Mesothelial cell of epicardium (in vitro differentiated cells): ENCODE measurements at places on chromosomes 2 and 18. TPM values are rescaled to one million over a fixed set of nuclear protein-coding genes. Genes with fewer than 3 reads are reported as not detected.

- H3K4me3 ChIP-seq = no peak overlapping the region
- H3K27ac ChIP-seq = peak overlapping the region; percentile 84
- no peaks in the 10 kb centered on the region for H3K27me3 ChIP-seq
- DNase-seq = no peak
Measured at GRCh38 chr2:63827749-63828148, 13.9 kb upstream of the UGP2 start.

DNA sequence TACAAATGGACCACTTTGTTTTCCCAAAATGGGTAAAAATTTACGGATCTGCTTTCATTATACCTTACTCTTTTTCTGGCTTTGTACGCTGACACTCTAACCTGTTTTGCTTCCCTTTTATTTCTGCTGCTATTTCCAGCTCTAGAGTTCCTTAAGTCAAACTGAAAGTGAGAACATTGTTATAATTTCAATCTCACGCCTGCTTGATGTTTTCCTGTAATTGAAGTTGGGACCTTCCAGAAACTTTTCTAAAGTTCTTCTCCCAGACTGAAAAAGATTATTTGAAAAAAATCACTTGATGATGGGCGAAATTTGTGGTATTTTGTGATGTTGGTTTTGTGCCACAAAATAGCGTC, 1.8 kb downstream of the GLS start:
- no peaks in the 10 kb centered on the region for H3K27me3 ChIP-seq
- H3K27ac ChIP-seq = peak overlapping the region; percentile 90
- peaks cover 38% of the 10 kb centered on the region for H3K4me1 ChIP-seq
- H3K4me3 ChIP-seq = peak overlapping the region; percentile 95
- no peak for DNase-seq

DNA sequence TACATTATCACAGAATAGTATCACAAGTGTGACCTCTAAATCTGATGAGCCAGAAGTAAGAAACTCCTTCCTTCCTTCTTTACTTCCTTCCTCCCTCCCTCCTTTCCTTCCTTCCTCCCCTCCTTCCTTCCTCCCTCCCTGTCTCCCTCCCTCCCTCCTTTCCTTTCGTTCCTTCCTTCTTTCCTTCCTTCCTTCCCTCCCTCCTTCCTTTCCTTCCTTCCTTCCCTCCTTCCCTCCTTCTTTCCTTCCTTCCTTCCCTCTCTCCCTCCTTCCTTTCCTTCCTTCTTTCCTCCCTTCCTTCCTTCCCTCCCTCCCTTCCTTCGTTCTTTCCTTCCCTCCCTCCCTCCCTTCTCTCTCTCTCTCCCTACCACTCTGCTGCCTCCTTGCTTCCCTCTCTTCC, 359.2 kb downstream of the OSR1 start:
- H3K27me3 ChIP-seq = no peaks in the 10 kb centered on the region
- H3K36me3 ChIP-seq = no peaks in the 10 kb centered on the region
- H3K4me3 ChIP-seq = no peak overlapping the region
- H3K27ac ChIP-seq = no peak overlapping the region
- H3K4me1 ChIP-seq = peaks cover 4% of the 10 kb centered on the region
- DNase-seq = no peak

- no peak for DNase-seq
- H3K27ac ChIP-seq = no peak overlapping the region
- no peaks in the 10 kb centered on the region for H3K27me3 ChIP-seq
- H3K4me1 ChIP-seq = peaks cover 3% of the 10 kb centered on the region
Measured at GRCh38 chr2:6945821-6946220, 28.6 kb downstream of the RNF144A start.

The SPP2 gene
- not detected in 3 replicates for total RNA-seq

DNA sequence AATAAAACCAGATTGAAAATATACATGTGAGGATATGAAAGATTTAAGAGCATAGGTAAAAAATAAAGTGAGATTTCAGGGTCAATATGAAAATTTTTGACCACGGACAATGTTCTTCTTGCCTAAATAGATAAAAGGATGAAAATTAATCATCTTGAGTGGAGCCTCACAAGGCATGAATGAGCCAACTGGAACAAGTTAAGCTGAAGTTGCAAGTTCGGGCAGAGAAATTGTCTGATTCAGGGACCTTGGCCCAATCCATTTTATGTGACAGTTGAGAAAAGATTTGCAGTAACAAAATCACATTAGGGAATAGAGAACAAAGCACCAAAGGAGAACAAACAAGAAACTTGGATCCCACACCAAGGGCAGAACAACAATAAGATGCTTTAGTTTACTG, 305.3 kb downstream of the TMX3 start:
- no peak overlapping the region for H3K27ac ChIP-seq
- peaks cover 4% of the 10 kb centered on the region for H3K4me1 ChIP-seq
- H3K27me3 ChIP-seq = no peaks in the 10 kb centered on the region
- no peak overlapping the region for H3K4me3 ChIP-seq
- no peaks in the 10 kb centered on the region for H3K36me3 ChIP-seq
- DNase-seq = no peak

DNA sequence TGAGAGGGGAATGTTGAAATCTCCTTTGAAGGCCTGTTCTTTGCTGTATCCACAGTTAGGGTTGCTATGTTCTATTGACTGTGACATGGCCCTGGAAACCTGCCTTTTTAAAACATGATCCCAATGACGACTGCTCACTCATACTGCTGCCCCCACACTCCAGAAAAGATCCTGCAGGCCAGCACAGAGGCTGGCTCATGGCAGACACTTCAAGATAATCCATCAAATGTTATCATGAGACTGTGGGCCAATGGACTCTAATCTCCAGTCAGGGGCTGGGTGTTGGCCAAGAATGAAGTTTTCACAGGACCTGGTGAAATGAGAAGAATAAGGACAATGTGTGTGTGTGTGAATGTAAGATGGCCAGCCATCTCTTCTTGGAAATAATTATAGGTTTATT, 59.0 kb upstream of the THOC1 start:
- H3K27me3 ChIP-seq = no peaks in the 10 kb centered on the region
- peaks cover 39% of the 10 kb centered on the region for H3K36me3 ChIP-seq
- no peak overlapping the region for H3K4me3 ChIP-seq
- DNase-seq = no peak
- H3K27ac ChIP-seq = no peak overlapping the region
- peaks cover 30% of the 10 kb centered on the region for H3K4me1 ChIP-seq

DNA sequence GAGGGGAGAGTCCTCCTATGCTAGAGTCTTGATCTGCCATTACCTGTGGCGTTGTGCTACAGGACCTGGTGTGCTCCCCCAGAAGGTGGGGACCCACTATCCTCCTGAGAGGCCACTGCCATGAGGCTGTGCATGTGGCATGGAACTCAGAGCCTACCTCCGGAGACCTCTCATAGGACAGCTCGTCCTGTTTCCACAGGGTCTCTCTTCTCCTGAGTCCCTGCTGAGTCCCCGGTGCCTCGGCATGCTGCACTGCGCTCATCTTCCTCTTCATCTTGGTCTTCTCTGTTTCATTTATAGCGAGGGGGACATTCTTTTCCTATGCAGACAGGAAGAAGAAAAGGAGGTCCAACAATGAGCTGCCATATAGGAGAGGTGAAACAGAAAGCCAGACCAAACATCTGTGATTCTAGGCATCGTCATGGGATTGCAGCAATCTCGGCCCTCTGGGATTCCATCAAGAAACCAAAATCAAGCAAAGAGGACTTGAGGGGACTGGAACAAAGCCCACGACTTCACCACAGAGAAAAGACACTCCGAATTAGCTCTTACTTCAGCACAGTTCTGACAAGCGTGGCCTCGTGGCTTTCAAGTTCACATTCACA, 83.7 kb downstream of the KCNF1 start:
- H3K27me3 ChIP-seq = peaks cover 14% of the 10 kb centered on the region
- H3K27ac ChIP-seq = no peak overlapping the region
- H3K4me3 ChIP-seq = no peak overlapping the region
- H3K36me3 ChIP-seq = no peaks in the 10 kb centered on the region

GRCh38 chr2:217370391-217370790, 510.5 kb upstream of the TNP1 start:
- H3K4me3 ChIP-seq = no peak overlapping the region
- no peak overlapping the region for H3K27ac ChIP-seq
- H3K4me1 ChIP-seq = peaks cover 26% of the 10 kb centered on the region
- H3K36me3 ChIP-seq = peaks cover 1% of the 10 kb centered on the region

The SP3 gene
- 106 to 113 TPM (median 110 TPM) in 3 replicates for total RNA-seq

DNA sequence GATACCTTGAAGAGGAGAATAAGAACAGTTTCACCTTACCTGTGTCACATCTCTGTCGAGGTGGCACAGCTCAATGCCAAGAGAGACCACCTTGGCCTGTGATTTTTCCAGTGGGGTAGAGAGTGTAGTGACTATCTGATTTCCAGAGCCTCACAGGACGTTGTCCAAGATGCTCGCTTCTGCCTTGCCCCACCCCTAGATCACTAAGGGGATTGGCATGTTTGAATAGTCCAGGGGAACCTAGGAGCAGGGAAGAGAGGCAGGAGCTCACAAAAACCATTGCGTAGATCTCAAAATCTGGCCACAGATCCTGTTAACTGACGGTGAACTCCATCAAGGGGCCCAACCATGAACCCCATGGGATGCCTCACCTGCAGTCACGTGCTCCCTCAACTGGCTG, 24.2 kb downstream of the TMEM178A start:
- no peak for DNase-seq
- H3K36me3 ChIP-seq = peaks cover 4% of the 10 kb centered on the region
- H3K27me3 ChIP-seq = no peaks in the 10 kb centered on the region
- no peak overlapping the region for H3K4me3 ChIP-seq
- peaks cover 3% of the 10 kb centered on the region for H3K4me1 ChIP-seq

GRCh38 chr2:160473468-160474318, 19.9 kb downstream of the RBMS1 start:
- H3K4me1 ChIP-seq = peaks cover 57% of the 10 kb centered on the region
- H3K27ac ChIP-seq = peak overlapping the region; percentile 94
- no peak overlapping the region for H3K4me3 ChIP-seq
- H3K27me3 ChIP-seq = no peaks in the 10 kb centered on the region

GRCh38 chr18:63210521-63210920, 109.0 kb downstream of the BCL2 start:
- H3K27me3 ChIP-seq = no peaks in the 10 kb centered on the region
- H3K4me1 ChIP-seq = peaks cover 2% of the 10 kb centered on the region
- no peak for DNase-seq
- no peaks in the 10 kb centered on the region for H3K36me3 ChIP-seq
- H3K4me3 ChIP-seq = no peak overlapping the region
- no peak overlapping the region for H3K27ac ChIP-seq

GRCh38 chr2:98374286-98374685, 28.0 kb downstream of the CNGA3 start:
- no peak overlapping the region for H3K4me3 ChIP-seq
- H3K36me3 ChIP-seq = no peaks in the 10 kb centered on the region
- peaks cover 48% of the 10 kb centered on the region for H3K27me3 ChIP-seq
- DNase-seq = no peak
- no peak overlapping the region for H3K27ac ChIP-seq

The SNORC gene
- 3.4 to 6.0 TPM (median 4.1 TPM) in 3 replicates for total RNA-seq

- H3K27ac ChIP-seq = no peak overlapping the region
- H3K4me3 ChIP-seq = no peak overlapping the region
- no peak for DNase-seq
- no peaks in the 10 kb centered on the region for H3K36me3 ChIP-seq
- H3K27me3 ChIP-seq = peaks cover 1% of the 10 kb centered on the region
Measured at GRCh38 chr18:45478889-45479288, 136.4 kb upstream of the SLC14A2 start.

GRCh38 chr18:79775441-79776221, 22.1 kb upstream of the KCNG2 start:
- no peaks in the 10 kb centered on the region for H3K36me3 ChIP-seq
- no peak overlapping the region for H3K4me3 ChIP-seq
- no peak for DNase-seq
- no peak overlapping the region for H3K27ac ChIP-seq
- no peaks in the 10 kb centered on the region for H3K4me1 ChIP-seq
- peaks cover 58% of the 10 kb centered on the region for H3K27me3 ChIP-seq

- H3K4me3 ChIP-seq = peak within 1 kb of the TSS; percentile 62
- peaks cover 7% of the 10 kb centered on the region for H3K4me1 ChIP-seq
- peaks cover 7% of the 10 kb centered on the region for H3K36me3 ChIP-seq
- H3K27me3 ChIP-seq = no peaks in the 10 kb centered on the region
- DNase-seq = peak; percentile 74
- peak within 1 kb of the TSS; percentile 7 for H3K27ac ChIP-seq
Measured at GRCh38 chr18:712401-713134, at the start of gene ENOSF1. TSS of gene ENOSF1 (minus strand) at chr18:712630. CDS start at chr18:712587, 43 bp downstream.
